ENCODE measurements at places on chromosomes 7 and 10.

GRCh38 chr7:1610678-1611302 lies 41.0 kb upstream of the PSMG3 start:
- DNase-seq, result peak; percentile 47

GRCh38 chr10:129758207-129759021 lies 205.7 kb downstream of the EBF3 start:
- no peak for DNase-seq

DNA sequence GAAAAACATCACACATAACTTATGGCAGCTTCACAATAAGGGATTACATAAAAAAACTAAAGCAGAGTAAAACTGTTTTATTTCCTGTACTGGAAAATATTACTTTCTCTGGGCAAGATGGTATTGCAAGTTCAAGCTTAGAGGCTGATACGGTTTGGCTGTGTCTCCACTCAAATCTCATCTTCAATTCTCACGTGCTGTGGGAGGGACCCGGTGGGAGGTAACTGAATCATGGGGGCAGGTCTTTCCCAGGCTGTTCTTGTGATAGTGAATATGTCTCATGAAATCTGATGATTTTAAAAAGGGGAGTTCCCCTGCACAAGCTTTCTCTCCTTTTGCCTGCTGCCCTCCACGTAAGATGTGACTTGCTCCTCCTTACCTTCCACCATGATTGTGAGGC lies 5.1 kb upstream of the LRRC27 start:
- DNase-seq, result no peak

- DNase-seq, result no peak
Measured at GRCh38 chr10:47404446-47404845, 20.4 kb upstream of the ZNF488 start.

DNA sequence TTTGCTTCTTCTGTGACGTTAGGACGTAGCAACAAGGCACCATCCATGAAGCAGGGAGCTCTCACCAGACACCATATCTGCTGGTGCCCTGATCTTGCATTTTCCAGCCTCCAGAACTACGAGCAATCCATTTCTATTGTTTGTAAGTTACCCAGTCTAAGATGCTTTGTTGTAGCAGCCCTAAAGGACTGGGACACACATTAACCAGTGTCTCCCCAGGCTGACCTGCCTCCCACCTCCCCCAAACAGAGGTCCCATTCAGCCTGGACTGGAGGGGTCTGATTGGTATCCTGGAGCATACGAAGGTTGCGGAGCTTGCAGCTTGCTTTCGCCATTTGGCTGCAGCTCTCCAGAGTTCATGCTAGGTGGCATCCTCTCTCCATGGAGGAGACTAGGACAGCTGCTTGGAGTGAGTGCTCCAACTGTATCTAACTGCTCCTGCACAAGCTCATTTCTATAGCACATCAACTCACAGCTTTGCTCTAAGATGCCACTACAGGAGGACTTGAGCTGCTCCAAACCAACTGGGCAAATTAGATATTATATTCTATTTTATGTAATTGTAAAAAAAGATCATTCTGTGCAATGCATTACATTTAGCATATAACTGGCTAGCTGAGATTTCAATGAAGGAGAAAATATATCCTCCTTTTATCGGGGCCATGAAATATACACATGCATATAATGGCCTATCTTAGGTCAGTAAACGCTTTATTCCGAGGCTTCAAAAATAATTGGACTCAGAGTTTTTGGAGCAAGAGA lies 8.0 kb upstream of the GRK5 start:
- DNase-seq, result peak; percentile 35

DNA sequence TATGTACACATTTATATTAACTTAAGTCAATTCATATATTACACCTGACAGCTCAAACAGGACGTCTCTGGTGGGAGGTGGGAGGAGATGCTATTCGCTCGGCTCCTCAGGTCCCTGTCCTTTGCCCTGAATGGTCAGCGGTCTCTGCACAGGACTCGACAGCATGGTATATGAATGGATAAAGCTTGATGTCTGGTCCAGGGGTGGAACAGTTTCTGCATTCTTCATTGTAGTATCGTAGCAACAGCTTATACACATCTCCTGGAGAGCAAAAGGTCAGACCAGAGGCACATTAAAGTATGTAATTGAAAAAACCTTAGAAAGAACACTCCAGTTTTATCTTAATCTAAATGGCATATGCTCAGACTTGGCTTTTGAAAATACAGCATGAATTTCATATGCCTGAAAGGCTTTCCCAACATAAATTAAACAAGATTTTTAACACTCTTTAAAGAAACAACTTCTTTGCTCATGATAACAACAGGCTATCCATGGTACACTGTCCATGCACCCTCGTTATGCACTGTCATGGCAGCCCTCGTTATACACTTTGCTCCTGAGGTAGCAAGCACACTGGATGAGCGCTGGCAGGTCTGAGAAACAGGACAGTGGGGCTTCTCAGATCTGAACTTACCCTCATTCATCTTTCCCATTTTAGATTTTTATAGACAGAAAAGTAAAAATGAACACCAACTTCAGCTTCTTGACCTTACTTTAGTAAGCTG lies 57.3 kb upstream of the OGDHL start:
- DNase-seq, result no peak

GRCh38 chr7:122535086-122535485 lies 163.8 kb downstream of the RNF133 start:
- no peak for DNase-seq

GRCh38 chr10:34906067-34906965 lies 91.2 kb upstream of the PARD3 start:
- peak; percentile 79 for DNase-seq

- DNase-seq, result no peak
Measured at GRCh38 chr10:70555371-70555770, 47.2 kb downstream of the PRF1 start.

DNA sequence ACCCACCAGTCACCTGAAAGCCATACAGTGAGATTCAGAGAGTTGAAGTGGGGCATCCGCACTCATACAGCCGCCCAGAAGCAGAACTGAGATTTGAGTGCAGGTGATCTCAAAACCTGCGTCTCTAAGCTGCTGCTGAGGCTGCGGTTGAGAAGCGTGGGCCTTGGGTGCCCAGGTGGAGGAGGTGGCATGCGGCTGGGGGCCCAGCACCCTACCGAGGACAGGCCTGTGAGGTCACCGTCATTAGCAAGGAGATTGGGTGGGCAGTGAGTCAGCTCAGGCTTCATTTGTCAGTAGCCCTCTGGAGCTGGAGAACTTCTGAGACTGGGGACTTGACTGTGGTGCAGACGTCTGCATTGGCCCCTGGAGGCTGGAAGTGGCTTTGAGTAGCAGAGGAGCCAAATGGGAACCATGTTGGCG lies 29.8 kb downstream of the ZMIZ1 start:
- DNase-seq, result no peak

GRCh38 chr10:88911116-88911515 lies 31.1 kb downstream of the STAMBPL1 start:
- peak; percentile 24 for DNase-seq

- DNase-seq, result no peak
Measured at GRCh38 chr10:63757067-63757466, 235.9 kb downstream of the REEP3 start.

DNA sequence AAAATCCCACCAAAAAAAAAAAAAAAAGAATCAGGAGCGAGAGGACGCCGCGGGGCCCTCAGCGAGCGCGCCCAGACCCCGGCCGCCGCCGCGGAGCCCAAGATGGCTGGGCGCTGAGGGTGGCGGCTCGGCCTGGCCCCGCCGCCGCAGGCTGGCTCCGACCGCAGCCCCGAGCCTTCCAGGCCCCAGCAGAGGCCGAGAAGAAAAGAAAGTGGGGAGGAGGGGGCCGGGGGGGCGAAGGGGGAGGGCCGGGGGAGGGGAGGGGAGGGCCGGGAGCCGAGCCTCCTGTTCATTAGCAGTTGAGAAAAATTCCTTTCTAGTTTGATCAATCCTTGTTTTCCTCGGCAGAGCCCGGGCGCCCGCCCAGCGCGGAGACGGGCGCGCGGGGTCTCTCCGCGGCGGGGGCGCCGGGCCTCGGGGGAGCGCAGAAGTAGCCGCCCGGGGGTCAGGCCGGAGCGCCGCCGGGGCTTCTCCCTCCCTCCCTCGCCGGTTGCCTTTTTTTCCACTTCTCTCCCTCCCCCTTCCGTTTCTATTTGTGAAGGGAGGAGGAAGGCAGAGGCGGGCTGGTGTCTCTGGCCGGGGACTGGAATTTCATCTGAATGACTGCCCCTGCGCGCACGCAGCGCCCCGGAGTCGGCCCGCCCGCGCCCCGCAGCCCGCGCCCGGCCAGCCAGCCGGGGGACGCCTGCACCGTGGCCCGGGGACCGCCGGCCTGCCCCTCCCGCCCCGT lies 778 bp upstream of the TRIM8 start:
- peak; percentile 26 for DNase-seq

DNA sequence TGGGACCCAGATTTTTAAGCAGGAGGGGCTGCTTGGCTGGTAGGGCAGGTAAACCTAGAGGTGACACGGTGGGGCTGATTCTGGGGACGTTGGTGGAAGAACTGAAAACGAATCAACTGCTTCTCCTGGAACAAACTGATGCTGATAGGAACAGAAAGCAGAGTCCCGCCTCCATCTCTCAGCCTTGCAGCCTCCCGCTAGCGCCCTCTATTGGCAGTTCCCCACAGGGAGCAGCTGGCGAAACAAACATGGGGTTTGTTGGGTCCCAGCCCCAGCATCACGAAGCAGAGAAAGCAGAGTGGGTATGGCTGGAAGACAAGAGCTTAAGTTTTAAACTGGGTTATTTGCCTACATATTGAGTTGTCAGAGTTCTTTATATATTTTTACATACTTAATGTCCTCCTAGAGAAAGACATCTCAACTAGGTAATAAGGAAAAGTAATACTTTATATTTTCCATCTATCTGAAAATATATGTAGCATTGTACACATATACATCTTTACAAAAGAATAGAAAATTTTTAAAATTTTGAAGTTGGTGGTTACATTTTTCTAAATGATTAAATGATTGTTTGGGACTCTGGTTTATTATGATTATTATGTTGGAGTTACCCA lies 42.3 kb upstream of the FOXI2 start:
- peak; percentile 12 for DNase-seq

- DNase-seq, result no peak
Measured at GRCh38 chr10:132599732-132600131, 62.1 kb downstream of the INPP5A start.

DNA sequence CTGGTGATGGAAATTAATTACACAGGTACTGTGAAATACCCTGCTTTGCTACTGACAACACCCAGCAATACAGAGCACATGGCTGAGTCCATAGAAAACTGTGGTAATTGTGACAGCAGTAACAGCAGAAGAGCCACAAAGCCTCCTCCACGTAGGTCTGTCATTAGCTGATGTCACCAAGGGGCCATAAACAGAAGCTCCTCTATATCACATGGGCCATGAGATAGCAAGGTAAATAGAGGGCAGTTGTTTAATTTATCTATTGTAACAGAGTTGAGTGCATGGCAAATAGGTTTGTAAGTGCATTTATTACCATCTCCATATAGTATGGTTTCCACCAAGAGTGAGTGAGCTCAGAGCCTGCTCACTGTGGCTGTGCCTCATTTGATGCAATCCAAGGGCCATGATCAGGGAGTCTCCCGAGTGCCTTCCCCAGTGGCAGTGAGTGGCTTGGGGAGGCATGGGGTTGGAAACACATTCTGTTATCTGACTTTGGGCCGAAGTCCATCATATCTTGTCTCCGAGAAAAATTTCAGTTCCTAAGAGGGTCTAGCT lies 281.2 kb downstream of the SKAP2 start:
- no peak for DNase-seq

DNA sequence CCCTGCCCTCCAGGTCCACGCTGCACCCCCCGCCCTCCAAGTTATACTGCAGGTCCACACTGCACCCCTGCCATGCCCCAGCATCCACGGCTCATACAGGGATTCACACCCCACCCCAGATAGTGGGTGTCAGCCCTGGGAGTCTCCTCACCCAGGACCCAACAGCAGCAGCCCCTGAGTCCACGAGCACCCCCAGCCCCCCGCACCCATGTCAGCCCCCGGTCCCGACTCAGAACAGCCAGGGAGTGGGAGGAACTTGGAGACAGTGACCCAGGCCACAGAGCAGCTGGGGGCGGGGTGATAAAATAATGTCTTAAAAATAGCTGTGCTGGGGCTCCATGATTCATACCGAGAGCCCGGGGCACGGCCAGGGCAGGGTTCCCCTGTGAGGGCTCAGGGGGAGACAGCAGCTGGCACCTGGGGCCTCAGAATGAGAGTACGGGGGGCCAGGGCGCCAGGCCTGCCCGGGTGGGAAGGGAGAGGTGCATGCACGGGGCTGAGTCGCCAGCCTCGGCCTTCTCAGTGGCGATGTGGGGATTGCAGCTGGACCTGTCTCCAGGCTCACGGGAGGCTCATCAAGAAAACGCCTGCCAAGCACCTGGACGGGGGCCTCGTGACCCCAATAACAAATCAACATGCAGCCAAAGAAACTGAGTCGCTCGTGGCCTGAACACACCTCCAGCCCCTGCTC lies 29.8 kb downstream of the ADAP1 start:
- DNase-seq, result no peak

GRCh38 chr10:78529262-78529661 lies 495.6 kb downstream of the RPS24 start:
- no peak for DNase-seq
